GM23248 (cell line): ENCODE measurements at places on chromosomes 5 and 9. TPM values are rescaled to one million over a fixed set of nuclear protein-coding genes. Genes with fewer than 3 reads are reported as not detected.

- peaks cover 25% of the 10 kb centered on the region for H3K4me1 ChIP-seq
- DNase-seq = peak; percentile 15
- no peak overlapping the region for H3K27ac ChIP-seq
- no peaks in the 10 kb centered on the region for H3K36me3 ChIP-seq
These were observed 8.2 kb downstream of the LIFR start for GRCh38 chr5:38548064-38548759.

- no peaks in the 10 kb centered on the region for H3K4me1 ChIP-seq
- H3K27me3 ChIP-seq = no peaks in the 10 kb centered on the region
- no peak overlapping the region for H3K27ac ChIP-seq
- H3K36me3 ChIP-seq = no peaks in the 10 kb centered on the region
- no peak for DNase-seq
These were observed 13.6 kb upstream of the ADAMTS12 start for GRCh38 chr5:33905381-33905780.

GRCh38 chr5:95892784-95893354, 68.8 kb downstream of the ELL2 start:
- H3K27ac ChIP-seq = peak overlapping the region; percentile 46; the same call in 1 of the 2 replicates
- peaks cover 30% of the 10 kb centered on the region for H3K4me1 ChIP-seq
- peak; percentile 65 for DNase-seq
- peaks cover 100% of the 10 kb centered on the region for H3K36me3 ChIP-seq
- no peak overlapping the region for H3K4me3 ChIP-seq

DNA sequence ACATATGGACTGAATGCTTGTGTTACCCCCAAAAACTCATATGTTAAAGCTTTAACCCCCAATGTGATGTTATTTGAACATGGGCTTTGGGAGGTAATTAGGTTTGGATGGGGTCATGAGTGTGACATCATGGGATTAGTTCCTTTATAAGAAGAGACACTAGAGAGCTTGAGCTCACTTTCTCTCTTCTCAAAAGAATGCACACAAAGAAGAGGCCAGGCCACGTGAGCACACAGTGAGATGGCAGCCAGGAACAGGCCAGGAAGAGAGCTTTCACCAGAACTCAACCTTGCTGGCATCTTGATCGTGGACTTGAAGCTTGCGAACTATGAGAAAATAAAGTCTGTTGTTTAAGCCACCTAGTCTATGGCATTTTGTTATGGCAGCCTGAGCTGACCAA, 360.6 kb downstream of the NR2F1-AS1 start:
- H3K36me3 ChIP-seq = no peaks in the 10 kb centered on the region
- no peak overlapping the region for H3K27ac ChIP-seq
- no peak for DNase-seq
- no peak overlapping the region for H3K4me3 ChIP-seq

DNA sequence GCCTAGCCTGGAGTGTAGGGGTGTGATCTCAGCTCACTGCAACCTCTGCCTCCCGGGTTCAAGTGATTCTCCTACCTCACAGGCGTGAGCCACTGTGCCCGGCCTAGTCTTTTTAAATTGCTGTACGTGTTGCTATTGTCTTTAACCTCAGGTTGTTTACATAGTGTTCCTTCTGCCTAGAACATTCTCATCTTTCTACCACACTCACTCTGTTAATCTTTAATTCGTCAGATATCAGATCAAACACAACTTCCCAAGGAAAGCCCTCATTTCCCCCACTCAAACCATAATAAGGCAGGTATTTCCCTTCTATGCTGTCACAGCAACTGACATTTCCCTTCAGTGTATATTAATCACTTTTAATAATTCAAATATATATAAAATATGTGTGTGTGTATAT, 1310.0 kb upstream of the C9orf72 start:
- no peak overlapping the region for H3K27ac ChIP-seq
- no peak for DNase-seq
- H3K36me3 ChIP-seq = no peaks in the 10 kb centered on the region
- H3K4me1 ChIP-seq = no peaks in the 10 kb centered on the region

- DNase-seq = no peak
- H3K27ac ChIP-seq = no peak overlapping the region
- H3K36me3 ChIP-seq = no peaks in the 10 kb centered on the region
- no peak overlapping the region for H3K4me3 ChIP-seq
These were observed 280.4 kb downstream of the SH3GL2 start for GRCh38 chr9:17859228-17859627.

DNA sequence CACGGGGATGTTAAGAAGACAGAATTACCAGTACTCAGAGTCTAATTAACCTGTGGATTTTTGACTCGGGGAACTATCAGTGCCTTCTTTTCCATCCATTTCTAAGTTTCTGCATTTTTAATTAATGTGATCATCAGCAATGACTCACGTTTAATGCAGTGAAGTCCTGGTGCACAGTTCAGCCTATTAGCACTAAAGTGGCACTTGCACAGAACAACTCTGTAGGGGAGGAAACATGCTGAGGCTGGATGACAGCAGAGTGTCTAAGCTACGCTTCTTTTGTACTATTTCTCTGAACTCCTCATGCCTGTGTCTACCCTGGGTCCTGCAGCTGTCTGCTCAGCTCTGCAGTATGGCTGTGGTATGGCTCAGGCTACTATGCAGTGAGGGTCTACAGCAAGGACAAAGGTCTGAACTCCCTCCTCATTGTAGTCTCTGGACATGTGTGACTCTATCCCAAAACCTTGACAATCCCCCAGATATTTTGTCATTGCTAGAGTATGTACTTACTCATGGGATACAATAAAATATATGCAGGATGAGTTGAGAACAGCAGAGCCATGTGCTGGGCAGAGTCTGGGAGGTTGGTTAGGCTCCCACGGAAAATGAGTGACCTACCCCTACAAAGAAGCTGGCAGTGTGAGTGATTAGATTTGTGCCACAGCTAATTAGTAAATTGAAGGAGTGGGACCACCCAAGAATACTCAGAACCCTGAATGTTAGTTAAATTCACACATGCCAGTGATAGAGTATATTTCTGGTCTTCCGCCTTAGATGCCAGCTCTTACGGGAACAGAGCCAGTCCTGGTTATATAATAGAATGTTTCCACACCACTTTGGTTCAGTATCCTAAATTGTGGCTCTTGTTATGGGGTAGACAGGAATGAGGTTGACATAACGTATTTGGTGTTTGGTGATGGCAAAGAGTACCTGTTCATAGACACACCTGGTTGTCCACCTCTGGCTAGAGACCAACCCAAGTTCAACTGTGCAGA, 148.0 kb downstream of the GHR start:
- no peak overlapping the region for H3K27ac ChIP-seq
- H3K4me1 ChIP-seq = peaks cover 8% of the 10 kb centered on the region
- no peak overlapping the region for H3K4me3 ChIP-seq
- H3K36me3 ChIP-seq = no peaks in the 10 kb centered on the region
- no peaks in the 10 kb centered on the region; the same call in 1 of the 2 replicates for H3K27me3 ChIP-seq
- DNase-seq = peak; percentile 48

DNA sequence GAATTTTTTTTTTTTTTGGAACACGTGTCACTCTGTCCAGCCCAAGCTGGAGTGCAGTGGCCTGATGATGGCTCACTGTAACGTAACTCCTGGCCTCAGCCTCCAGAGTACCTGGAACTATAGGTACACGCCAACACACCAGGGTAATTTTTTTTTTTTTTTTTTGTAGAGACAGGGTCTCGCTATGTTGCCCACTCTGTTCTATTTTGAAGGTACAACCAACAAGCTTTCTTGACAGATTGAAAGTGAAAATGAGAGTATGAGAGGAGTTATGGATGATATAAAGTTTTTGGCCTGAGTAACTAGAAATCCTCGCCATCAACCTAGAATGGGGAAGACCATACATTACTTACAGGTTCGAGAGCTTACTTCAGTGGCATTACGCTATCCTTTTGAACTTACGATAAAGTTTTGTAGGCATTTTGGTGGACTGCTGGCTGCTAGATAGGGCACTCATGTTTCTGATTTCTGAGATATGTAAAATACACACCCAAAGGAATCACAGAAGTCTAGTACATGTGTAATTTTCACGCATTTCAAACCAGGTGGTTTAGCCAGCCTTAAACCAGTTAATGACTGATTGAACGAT, 806 bp upstream of the CDC42SE2 start:
- peak; percentile 40 for DNase-seq
- H3K27ac ChIP-seq = no peak overlapping the region
- peak overlapping the region; percentile 92 for H3K4me3 ChIP-seq
- H3K36me3 ChIP-seq = no peaks in the 10 kb centered on the region
- no peaks in the 10 kb centered on the region for H3K27me3 ChIP-seq

GRCh38 chr5:164115420-164115819, 610.0 kb downstream of the MAT2B start:
- H3K4me3 ChIP-seq = no peak overlapping the region
- no peaks in the 10 kb centered on the region for H3K36me3 ChIP-seq
- DNase-seq = no peak
- no peaks in the 10 kb centered on the region for H3K27me3 ChIP-seq
- no peak overlapping the region for H3K27ac ChIP-seq
- no peaks in the 10 kb centered on the region for H3K4me1 ChIP-seq

DNA sequence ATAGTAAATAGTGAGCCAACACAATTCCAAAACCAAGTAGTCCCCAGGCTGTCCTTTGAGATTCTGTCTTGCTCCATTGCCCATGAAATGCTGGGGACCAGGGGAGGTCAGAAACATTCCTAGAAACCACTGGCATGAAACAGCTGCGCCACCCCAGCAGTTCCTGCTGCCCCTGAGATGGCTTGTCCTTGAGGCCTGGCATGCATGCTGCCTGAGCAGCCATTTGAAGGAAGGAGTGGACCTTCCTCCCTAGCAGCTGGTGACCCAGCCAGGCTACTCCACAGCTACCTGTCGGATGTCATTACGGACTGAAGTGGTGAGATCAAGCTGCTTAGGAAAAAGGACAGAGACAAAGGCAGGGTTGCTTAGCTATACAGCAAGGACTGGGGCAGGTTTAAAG, 260.6 kb downstream of the DENND1A start:
- H3K36me3 ChIP-seq = peaks cover 4% of the 10 kb centered on the region; the same call in 1 of the 2 replicates
- DNase-seq = no peak
- H3K27ac ChIP-seq = no peak overlapping the region
- no peak overlapping the region for H3K4me3 ChIP-seq
- no peaks in the 10 kb centered on the region for H3K27me3 ChIP-seq
- no peaks in the 10 kb centered on the region for H3K4me1 ChIP-seq

- no peak overlapping the region for H3K4me3 ChIP-seq
- DNase-seq = peak; percentile 23
- H3K27me3 ChIP-seq = no peaks in the 10 kb centered on the region; the same call in 1 of the 2 replicates
- no peaks in the 10 kb centered on the region for H3K36me3 ChIP-seq
- no peak overlapping the region for H3K27ac ChIP-seq
These were observed 36.9 kb upstream of the CXCL14 start for GRCh38 chr5:135615581-135616260.

SLC4A9 gene
- total RNA-seq = not detected in 2 replicates

PPP2CA gene
- 184 and 193 TPM in 2 replicates for total RNA-seq

DND1 gene
- 0.22 and 0.38 TPM in 2 replicates for total RNA-seq
